ENCODE measurements at places on chromosomes 7 and 10. TPM values are rescaled to one million over a fixed set of nuclear protein-coding genes. Genes with fewer than 3 reads are reported as not detected.

DNA sequence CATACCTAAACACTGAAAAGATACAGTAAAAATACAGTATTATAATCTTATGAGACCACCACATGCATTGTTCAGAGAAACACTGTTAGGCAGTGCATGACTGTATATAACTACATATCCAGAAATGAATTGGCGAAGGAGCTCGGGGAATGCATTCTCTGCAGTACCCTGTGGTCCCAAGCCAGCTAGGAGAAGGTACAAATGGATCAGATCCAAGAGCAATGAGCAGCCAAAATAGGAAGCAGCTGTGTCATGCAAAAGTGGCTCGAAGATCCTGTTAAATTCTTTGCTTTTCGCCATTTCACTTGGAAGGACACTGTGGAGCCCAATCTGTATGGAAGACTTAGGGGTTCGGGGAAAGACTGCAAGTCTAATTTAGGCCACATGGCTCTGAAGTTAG lies 334.8 kb downstream of the TNS3 start:
- DNase-seq, result no peak

DNA sequence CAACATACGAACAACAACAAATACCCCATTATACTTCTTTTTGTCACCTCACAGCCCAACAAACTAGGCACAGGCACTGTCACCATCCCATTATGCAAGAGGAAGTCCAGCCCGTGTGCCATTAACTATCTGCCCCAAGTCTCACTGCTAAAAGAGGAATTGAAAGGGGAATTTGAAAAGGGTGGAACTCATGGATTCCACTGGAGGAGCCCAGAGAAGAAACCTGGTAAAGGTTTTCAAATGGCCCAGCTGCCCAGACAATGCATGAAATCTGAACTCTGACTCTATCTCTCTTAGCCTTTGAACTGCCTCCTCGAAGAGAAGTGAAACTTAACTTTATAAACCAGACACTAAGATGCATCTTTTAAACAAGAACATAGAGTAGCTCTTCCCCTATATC lies 130.0 kb downstream of the PLXNA4 start:
- DNase-seq, result no peak

GRCh38 chr7:134182078-134182477 lies 54.9 kb downstream of the LRGUK start:
- DNase-seq, result no peak

DNA sequence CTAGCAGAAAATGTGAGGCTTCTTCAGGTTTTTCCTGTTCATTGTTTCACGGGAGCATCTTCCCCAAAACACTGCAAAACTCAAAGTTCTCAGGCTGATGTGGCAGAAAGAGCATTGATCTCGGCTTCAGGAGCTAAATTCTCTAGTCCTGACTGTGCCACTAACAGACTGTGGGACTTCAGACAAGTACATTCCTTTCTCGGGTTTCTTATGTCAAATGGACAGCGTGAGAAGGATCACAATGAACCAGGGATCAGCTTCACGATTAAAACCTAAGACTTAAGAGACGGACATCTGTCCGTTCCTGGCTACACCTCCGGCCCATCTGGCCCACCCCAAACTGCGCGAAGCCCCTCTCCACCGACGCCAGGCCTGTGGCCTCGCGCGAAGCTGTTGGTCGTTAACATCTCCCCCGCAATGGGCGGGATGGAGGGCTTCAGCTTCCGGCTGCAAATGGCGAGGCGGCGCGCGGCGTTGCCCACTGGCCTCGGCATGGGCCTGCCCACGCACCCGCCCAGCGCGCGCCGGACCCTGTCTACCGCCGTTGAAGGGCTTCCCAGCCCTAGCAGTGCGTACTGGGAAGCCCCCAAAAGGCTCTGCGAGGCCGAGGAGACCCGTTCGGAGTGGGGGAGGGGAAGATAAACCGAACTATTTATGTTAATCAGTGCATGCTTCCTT lies 549 bp upstream of the DDX50 start:
- no peak for DNase-seq

DNA sequence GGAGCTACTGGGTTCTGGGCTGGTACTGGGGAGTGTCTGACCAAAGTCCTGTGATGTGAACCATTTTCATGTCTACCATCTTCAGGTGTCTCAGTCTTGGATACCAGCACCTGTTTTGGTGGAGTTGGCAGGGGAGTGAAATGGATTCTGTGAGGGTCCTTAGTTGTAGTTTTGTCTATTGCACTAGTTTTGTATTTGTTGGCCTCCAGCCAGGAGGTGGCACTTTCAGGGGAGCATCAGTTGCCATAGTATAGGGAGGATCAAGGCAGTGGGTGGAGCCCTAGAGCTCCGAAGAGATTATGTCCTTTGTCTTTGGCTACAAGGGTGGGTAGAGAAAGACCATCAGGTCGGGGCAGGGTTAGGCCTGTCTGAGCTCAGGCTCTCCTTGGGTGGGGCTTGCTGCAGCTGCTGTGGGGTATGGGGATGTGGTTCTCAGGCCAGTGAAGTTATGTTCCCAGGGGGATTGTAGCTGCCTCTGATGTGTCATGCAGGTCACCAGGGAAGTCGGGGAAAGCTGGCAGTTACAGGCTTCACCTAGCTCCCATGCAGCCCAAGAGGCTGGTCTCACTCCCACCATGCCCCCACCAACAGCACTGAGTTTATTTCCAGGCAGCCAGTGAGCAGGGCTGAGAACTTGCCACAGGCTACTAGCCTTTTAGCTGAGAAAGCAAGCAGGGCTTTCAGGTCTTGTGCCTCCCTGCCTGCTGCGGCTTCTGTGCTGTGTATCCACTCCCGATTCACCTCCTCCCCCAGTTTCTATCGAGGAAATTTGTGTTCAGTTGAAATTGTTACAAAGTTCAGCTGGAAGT lies 153.1 kb downstream of the ZNF365 start:
- DNase-seq, result no peak

CDC14C gene
- total RNA-seq, result not detected

TLL2 gene
- not detected for total RNA-seq

NCF1 gene
- 62.2 TPM for total RNA-seq

CYP3A7 gene
- not detected for total RNA-seq

PPP1R9A gene
- total RNA-seq, result 6.0 TPM

SEMA3A gene
- total RNA-seq, result 0.21 TPM

PRKRIP1 gene
- total RNA-seq, result 44.2 TPM

All from natural killer cell (primary cell).